ENCODE measurements at places on chromosomes 2 and 18. TPM values are rescaled to one million over a fixed set of nuclear protein-coding genes. Genes with fewer than 3 reads are reported as not detected.

DNA sequence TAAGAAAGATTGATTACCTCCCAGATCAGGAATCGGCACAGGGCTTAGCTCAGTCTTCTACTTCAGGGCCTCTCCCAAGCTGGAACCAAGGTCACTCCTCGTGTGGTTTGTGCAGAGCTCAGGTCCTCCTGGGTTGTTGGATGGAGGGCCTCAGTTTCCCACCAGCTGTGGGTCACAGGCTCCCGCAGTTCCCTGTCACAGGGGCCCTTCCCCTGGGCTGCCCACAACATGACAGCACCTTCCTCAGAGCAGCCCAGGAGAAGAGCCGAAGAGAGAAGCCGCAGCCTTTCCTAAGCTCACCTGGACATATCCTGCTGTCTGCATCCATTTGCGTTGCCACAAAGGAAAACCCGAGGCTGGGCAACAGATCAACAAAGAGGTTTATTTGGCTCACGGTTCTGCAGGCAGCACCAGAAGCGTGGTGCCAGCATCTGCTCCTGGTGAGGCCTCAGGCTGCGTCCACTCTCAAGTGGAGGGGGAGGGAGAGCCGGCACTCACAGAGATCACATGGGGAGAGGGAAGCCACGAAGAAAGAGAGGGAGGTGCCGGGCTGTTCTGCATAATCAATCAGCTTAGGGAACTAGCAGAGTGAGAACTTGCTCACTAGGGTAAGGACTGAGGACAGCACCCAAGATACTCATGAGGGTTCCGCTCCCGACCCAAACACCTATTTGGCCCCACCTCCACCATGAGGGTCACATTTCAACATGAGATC, 13.0 kb upstream of the ALLC start:
- DNase-seq, result no peak

DNA sequence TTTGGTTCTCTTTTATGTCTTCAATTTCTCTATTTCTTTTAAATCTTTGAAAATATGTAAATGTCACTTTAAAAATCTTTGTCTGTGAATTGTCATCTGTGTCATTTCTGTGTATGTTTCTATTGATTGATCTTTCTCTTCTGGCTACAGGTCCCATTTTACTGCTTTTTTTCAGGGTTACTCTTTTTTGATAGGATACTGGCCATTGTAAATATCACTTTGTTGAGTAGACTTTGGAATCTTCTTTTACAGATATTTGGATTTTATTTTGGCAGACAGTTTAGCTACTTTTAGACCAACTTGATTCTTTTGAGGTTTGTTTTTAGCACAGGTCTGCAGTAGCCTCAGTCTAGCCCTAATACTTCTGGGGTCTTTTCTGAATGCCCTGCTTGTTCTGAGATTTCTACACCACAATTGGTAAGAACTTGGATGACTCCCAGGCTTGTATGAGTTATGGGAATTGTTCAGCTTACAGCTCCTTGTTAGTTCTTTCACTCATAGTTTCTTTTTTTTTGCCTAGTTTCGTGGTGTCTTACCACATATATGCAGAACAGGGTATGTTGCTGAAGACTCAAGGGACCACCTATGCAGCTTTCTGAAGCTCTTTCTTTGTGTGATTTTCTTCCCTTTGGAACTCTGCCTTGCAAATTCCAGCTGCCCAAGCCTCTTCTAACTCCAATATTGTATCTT, 122.2 kb downstream of the QPCT start:
- DNase-seq, result no peak

DNA sequence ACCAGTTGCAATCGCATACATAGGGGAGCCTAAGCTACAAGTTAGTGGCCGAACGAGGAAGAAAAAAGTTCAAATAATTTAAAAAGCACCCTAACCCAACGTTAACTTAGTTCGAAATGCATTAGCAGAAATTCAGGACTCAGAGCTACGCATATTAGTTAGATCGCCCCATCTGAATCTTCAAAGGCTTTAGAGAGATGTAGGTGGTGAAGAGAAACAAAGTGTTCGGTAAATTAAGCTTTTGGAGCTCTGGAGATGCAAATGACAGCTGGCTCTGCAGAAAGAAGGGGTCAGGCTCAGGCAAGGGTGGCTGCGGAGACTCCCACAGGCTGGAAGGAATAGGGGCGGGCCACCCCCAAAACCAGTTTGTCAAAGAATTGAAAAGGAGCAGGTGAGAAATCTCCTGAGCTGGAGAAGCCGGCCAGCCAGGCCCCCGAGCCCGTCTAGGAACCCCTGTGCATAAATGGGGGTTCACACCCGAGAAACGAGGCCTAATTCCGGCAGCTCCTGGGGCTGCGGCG, 621 bp downstream of the TXNL1 start:
- peak; percentile 16 for DNase-seq

DNA sequence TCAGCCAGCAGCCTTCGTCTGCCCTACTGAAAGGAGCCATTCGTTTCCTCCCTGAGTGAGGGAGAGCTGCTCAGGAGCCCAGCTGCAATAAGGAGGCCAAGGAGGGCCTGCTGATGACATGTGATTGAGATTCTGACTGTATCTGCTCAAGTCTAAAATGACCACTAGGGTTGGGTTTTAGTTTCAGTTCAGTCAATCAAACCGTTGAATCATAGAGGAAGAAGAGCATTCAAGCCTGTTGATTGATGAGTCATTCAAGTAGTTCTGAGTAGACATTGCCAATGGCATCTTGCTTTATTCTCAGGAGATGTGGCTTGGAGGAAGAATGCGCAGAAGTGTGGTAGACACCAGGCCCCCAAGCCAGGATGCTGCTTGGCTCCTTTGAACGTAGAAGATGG, 19.9 kb upstream of the BCL2L11 start:
- no peak for DNase-seq

- no peak for DNase-seq
Measured at GRCh38 chr2:66845307-66845706, 410.4 kb downstream of the MEIS1 start.

DNA sequence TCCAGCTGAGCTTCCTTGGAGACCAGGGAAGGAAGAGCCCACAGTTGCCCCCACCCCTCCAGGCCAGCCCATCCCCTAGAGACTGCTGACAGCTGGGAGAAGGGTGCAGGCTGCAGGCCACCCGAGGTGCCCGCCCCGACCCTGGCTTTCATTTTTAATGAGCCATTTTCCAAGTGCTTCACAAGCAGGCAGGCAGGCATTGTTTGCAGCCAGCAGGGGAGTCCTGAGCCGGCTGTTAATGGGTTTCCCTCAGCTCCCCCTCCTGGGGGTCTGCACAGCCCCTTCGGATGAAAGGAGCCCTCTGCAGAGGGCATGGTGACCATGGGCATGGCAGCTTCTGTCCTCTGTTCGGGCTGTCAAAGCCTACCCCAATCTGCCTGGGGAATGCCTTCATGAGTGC, 94.5 kb downstream of the ZBTB7C start:
- DNase-seq, result no peak

- DNase-seq, result no peak
Measured at GRCh38 chr2:38116762-38117161, 40.8 kb upstream of the CYP1B1 start.

- DNase-seq, result no peak
Measured at GRCh38 chr18:70132999-70133398, 72.5 kb downstream of the RTTN start.

DNA sequence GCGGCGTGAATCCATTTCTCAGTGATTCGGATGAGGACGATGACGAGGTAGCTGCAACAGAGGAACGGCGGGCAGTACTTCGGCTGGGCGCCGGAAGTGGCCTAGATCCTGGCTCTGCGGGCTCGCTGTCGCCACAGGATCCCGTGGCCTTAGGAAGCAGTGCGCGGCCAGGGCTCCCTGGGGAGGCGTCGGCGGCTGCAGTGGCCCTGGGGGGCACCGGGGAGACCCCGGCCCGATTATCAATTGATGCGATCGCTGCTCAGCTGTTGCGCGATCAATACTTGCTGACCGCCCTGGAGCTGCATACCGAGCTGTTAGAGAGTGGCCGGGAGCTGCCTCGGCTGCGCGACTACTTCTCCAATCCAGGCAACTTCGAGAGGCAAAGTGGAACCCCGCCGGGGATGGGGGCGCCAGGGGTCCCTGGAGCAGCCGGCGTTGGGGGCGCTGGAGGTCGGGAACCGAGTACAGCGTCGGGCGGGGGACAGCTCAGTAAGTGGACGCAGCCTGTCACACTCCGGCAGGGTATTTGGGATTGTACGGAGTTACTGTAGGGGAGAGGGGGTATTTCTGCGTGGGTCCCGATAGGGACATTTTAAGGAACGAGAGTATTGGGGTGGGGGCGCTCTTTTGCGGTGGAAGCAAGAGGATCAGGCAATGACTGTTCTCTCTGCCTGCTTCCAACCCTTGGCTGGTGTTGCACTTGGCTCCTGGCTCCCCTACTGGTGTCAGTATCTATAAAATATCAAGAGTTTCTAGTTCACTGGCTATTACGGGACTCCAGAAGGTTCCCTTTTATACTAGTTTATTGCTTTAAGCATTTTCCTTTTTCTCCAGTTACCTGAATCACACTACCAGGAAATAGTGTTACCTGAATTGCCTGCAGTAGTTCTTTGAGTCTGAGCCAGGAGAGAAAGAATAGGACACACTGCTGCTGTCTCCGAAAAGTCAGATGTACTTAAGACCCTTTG, 772 bp downstream of the RELCH start:
- no peak for DNase-seq

- DNase-seq, result no peak
Measured at GRCh38 chr2:227759411-227760118, 13.9 kb downstream of the SCYGR8 start.

- no peak for DNase-seq
Measured at GRCh38 chr2:86275962-86276361, 61.5 kb downstream of the REEP1 start.

GRCh38 chr2:2466534-2466933, 135.5 kb upstream of the MYT1L start:
- DNase-seq, result no peak

- DNase-seq, result no peak
Measured at GRCh38 chr2:125516496-125517109, 1139.4 kb upstream of the GYPC start.

DNA sequence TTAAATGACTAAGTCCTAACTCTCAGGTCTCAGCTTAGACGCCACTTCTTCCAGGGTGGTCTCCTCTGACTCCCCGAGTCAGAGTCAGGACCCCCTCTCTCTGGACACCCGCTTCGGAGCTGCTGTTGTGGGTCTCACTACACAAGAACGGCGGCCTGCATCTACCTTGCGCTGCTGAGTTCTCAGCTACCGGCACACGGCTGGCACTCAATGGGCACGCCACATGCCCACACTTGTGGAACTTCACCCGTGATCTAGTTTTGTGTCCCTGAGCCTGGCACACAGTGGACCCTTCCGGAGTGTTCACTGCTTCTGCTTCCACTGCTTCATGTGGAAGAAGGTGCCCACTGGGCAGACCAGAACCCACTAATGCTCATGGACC, 58.3 kb upstream of the ID2 start:
- DNase-seq, result no peak

- no peak for DNase-seq
Measured at GRCh38 chr2:11827547-11827946, 81.1 kb downstream of the LPIN1 start.

GRCh38 chr2:105935063-105935462, 190.4 kb downstream of the NCK2 start:
- peak; percentile 62 for DNase-seq

- no peak for DNase-seq
Measured at GRCh38 chr18:9951022-9951859, 37.4 kb downstream of the VAPA start.

GRCh38 chr18:46179306-46179705, 75.1 kb downstream of the HAUS1 start:
- no peak for DNase-seq

DNA sequence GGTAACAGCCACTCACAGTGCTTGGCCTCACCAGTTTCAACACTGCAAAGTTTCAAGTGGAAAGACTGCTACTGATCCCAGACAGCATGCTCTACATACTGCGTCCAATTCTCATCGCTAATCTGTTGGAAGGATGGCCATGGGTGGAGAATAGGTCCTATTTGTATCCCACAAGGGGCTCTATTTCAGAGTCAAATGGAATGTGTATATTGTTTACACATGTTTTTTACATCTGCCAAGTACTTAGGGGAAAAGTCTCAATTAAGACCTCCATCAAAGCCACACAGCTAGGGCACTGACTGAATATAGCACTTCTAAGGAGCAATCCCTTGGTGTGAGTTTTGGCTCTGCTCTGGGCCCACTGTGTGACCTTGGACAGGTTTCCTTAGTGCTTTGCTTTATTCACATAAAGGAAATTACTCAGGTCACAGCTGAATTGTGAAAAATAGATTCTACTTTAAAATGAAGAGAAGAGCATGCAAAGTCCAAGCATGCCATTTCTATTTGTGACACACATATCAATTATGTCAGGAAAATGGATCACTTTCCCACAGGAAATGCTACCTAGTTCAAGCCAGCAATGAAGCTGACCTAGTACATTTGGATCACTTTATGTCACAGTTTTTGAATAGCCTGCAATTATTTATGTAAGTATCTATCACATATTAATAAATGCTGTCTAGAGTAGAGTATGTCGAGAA, 112.9 kb upstream of the STK17B start:
- no peak for DNase-seq

DNA sequence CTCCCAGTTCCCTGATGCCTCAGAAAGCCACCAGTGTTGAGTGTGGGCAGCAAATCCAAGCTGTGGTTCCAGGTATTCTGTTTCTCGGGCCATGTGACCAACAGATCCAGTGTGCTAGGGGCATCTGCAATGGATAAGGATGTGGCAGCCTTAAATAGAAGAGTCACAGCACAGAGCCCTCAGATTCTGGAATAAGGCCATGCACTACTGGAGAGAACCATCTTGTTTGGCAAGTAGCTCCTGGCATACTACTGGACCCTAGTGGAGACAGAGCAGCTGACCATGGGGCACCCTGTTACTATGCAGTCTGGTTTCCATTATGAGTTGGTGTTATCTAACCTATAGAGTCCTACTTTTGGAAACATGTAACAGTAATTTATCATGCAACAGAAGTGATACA, 53.3 kb upstream of the ZBTB7C start:
- no peak for DNase-seq

- DNase-seq, result peak; percentile 60
Measured at GRCh38 chr18:63322908-63323634, 3.5 kb upstream of the BCL2 start.

DNA sequence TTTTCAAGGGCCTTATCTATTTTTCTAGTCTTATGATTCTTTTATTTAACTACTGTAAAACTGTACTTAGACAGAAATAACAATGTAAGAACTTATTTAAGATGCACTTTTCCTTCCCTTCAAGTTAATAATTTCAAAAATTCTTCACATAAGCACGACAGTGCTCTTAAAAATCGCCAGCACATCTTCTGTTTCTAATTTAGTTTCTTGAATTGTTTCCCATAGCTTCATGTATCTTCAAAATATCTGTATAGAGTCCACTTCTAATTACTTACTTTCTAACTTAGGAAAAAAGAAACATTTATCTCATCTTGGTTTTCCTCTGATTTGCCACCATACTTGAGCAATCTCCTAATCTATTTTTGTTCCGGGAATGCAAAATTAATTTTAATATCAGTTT, 196.1 kb downstream of the BABAM2 start:
- DNase-seq, result no peak

GRCh38 chr2:9474361-9475057, at the start of gene IAH1:
IAH1 (plus strand) TSS chr2:9474551; CDS start chr2:9474567, 16 bp downstream.
- DNase-seq, result peak; percentile 80

Gene ZRANB3
- 7.4 TPM for polyA plus RNA-seq

Gene MAP3K19
- polyA plus RNA-seq, result not detected

Gene ATP6V1B1
- not detected for polyA plus RNA-seq

Gene CNGA3
- not detected for polyA plus RNA-seq

Gene AGAP1
- not detected for polyA plus RNA-seq

Gene CD226
- 30.9 TPM for polyA plus RNA-seq

Gene ACTG2
- not detected for polyA plus RNA-seq

Gene BCL2
- 39.6 TPM for polyA plus RNA-seq

Gene REG1B
- polyA plus RNA-seq, result not detected

Gene TMEM200C
- polyA plus RNA-seq, result not detected

Gene CYBRD1
- polyA plus RNA-seq, result not detected

Gene SCYGR4
- not detected for polyA plus RNA-seq

Gene FHOD3
- polyA plus RNA-seq, result not detected

Gene REG3G
- not detected for polyA plus RNA-seq

Gene HS6ST1
- 4.3 TPM for polyA plus RNA-seq

Data from naive thymus-derived CD4-positive, alpha-beta T cell (primary cell).